Cardiac muscle cell (in vitro differentiated cells and primary cell): ENCODE measurements at places on chromosomes 4 and X. TPM values are rescaled to one million over a fixed set of nuclear protein-coding genes. Genes with fewer than 3 reads are reported as not detected.

The TEX11 gene
- polyA plus RNA-seq: not detected in 2 replicates

GRCh38 chrX:144722307-144722706, 525.0 kb upstream of the SPANXN1 start:
- no peaks in the 10 kb centered on the region for H3K27me3 ChIP-seq
- DNase-seq: no peak
- H3K4me1 ChIP-seq: no peaks in the 10 kb centered on the region
- H3K27ac ChIP-seq: no peak overlapping the region
- H3K4me3 ChIP-seq: no peak overlapping the region

DNA sequence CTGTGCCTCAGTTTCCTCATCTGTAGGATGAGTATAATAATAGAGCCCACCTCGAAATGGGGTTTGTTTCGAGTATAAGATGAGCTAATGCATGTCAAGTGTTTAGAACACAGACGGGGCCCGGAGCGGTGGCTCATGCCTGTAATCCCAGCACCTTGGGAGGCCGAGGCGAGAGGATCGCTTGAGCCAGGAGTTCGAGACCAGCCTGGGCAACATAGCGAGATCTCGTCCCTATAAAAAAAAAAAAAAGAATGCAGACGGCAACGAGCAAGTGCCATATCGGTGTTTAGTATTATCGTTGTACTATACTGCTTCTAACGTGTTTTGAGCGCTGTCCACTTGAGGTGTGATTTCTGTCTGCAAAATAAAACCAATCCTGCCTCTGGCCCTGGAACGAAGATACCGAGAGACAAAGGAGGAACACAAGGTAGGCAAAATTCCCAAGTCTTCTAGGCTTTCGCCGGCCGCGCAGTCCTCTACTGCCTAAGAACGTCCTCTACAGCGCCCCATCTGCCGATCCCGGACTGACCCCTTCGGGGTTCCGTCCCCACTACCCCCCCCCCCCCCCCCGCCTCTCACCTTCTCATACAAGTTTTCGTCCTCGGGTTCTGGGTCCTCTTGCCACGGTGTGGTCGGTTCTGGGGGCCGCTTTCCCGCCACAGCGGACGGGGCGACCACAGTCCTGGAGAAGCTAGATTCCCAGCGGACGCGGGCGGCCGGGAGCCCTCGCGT, 442 bp downstream of the NDUFB11 start:
- no peaks in the 10 kb centered on the region for H3K27me3 ChIP-seq
- DNase-seq: peak; percentile 44
- peak overlapping the region; percentile 96 for H3K27ac ChIP-seq
- H3K4me1 ChIP-seq: no peaks in the 10 kb centered on the region
- peak overlapping the region; percentile 71 for H3K4me3 ChIP-seq
- H3K36me3 ChIP-seq: no peaks in the 10 kb centered on the region

DNA sequence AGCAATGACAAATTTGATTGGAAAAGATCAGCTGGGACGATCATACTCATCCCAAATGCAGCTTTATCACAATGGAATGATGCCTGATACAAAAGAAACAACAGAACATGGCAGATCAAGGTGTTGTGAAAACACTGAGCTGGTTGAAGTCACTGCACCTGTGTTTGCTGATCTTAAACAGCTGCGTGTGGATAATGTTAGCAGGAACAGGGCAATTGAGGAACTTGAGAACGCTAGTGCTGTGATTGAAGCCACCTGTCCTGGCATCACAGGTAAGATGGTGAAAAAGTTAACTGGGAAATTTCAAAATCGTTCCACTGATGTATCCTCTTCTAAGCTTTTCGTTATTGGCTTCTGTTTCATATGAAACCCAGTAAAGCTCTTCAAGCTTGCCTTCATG, 27.4 kb upstream of the SOD3 start:
- no peak for DNase-seq
- H3K36me3 ChIP-seq: no peaks in the 10 kb centered on the region
- H3K27ac ChIP-seq: no peak overlapping the region
- no peak overlapping the region for H3K4me3 ChIP-seq

DNA sequence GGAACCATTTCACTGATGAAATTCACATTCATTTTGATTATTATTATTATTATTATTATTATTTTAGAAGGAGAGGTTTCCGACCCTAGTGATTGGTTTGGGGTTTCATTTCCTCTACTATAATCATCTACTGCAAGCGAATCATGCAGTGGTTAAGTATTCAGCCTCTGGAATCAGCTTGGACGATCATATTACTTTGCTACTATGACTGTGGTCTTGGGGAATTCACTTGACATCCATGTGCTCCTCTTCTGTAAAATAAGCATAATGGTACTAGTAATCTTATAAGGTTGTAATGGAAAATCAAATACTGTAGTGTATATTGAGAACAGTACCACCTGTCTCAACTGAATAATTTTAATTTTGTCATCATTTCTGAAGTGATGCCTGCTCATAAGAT, 132.1 kb upstream of the SLC4A4 start:
- H3K27ac ChIP-seq: no peak overlapping the region
- no peaks in the 10 kb centered on the region for H3K27me3 ChIP-seq
- H3K4me3 ChIP-seq: no peak overlapping the region
- H3K4me1 ChIP-seq: peaks cover 22% of the 10 kb centered on the region
- DNase-seq: no peak
- no peaks in the 10 kb centered on the region for H3K36me3 ChIP-seq

DNA sequence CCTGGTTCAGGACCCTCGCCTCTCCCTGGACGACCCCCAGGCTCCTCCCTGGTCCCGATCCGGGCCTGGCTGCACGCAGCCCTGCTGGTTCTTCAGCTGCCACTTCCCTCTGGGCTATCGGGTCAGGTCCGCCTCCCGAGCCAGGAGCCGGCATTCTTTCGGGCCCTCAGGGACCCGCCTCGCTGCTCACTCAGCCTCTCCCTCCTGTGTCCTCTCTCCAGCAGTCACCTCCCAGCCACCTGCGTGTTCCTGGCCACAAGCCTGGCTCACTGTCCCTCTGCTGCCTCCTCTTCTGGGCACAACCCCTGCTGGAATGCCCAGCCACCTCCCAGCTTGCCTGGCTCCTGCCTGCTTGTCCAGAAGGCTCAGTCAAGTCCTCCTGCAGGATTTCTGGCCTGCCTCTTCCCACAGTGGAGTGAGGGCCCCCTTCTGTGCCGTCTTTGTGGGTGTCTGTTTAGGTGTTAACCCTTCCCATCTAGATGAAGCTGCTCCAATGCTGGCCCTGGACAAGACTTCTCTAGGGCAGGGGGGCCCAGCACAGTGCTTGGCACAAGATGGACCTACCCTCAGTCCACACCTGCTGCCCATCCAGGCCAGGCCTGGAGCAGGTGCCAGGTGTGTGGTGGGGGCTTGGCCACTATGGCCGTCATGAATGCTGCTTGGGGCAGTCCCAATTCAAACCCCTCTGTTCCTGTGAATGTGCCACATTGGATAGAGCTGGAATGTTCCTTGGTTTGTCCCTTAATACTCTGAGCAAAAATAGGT, 2.2 kb downstream of the WFS1 start:
- H3K27ac ChIP-seq: no peak overlapping the region
- no peak overlapping the region for H3K4me3 ChIP-seq
- no peaks in the 10 kb centered on the region for H3K27me3 ChIP-seq
- H3K36me3 ChIP-seq: no peaks in the 10 kb centered on the region
- no peak for DNase-seq

- H3K27me3 ChIP-seq: no peaks in the 10 kb centered on the region
- DNase-seq: no peak
- H3K27ac ChIP-seq: no peak overlapping the region
- peaks cover 18% of the 10 kb centered on the region for H3K4me1 ChIP-seq
- H3K4me3 ChIP-seq: no peak overlapping the region
- no peaks in the 10 kb centered on the region for H3K36me3 ChIP-seq
Measured at GRCh38 chr4:109294468-109295020, 7.9 kb downstream of the COL25A1 start.

- no peak for DNase-seq
- H3K27me3 ChIP-seq: no peaks in the 10 kb centered on the region
- H3K4me3 ChIP-seq: no peak overlapping the region
- H3K36me3 ChIP-seq: no peaks in the 10 kb centered on the region
- H3K27ac ChIP-seq: no peak overlapping the region
Measured at GRCh38 chr4:141463678-141464077, 172.7 kb upstream of the IL15 start.

The ARHGAP24 gene
- polyA plus RNA-seq: 5.1 and 9.7 TPM in 2 replicates
